Activated CD8-positive, alpha-beta memory T cell treated with anti-CD3 and anti-CD28 coated beads, Interleukin-2, amount 10 ng/mL, durations not matched to agents 7 days and 5 days (primary cell): ENCODE measurements at places on chromosomes 7 and 10. TPM values are rescaled to one million over a fixed set of nuclear protein-coding genes. Genes with fewer than 3 reads are reported as not detected.

The OPN4 gene
- not detected for total RNA-seq

DNA sequence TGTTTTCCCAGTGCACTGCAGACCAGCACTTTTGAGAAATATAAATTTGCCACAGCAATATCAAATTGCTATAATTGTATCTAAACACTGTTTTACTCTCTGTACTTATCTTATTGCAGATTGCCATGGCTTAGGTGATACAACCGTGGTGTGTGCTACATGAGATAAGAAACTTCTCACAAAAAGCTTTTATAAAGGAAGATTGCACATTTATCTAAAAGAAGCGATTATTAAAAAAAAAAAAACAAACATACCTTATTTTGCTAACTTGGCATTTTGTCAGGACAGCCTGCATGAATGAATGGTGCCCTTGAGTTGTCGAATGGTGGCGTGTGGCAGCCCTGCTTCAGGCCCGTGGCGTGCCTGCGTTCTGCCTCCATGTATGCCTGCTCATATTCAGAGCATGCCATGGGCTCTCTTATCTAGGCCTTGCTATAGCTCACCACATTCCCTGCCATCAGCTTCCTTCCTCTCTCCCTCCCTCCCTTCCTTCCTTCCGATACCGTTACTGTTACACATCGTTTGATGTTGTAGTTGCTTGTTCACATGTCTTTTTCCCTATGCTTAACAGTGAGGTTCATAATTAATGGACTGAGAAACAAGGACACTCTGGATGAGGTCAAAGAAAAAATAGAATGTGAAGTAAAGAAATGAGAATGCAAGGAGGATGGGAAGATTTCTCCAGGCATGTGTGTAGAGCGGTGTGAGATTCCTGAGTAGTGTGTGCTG lies 34.9 kb downstream of the PRKAR2B start:
- no peak overlapping the region for H3K4me3 ChIP-seq
- no peaks in the 10 kb centered on the region for H3K36me3 ChIP-seq
- H3K4me1 ChIP-seq: no peaks in the 10 kb centered on the region
- peaks cover 3% of the 10 kb centered on the region for H3K27me3 ChIP-seq
- no peak for DNase-seq

The PRKCQ gene
- 51.0 TPM for total RNA-seq

DNA sequence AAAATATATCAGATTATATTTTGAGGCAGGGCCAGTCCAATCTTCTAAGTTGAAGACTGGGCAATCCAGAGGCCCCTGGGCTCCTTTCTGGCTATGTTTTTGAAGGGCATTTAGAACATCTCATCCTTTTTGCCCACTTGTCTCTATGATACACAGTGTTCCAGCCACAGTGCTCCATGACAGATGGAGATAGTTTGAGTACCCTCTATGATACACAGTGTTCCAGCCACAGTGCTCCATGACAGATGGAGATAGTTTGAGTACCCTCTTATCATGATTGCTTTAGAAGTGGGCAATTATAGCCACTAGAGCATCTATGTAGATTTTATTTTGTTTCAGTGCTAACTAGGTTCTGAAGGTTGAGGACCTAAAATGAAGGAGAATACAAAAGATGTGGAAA lies 33.1 kb upstream of the A1CF start:
- no peak overlapping the region for H3K27ac ChIP-seq
- peaks cover 7% of the 10 kb centered on the region for H3K27me3 ChIP-seq
- H3K4me3 ChIP-seq: no peak overlapping the region
- no peaks in the 10 kb centered on the region for H3K4me1 ChIP-seq
- no peak for DNase-seq

The BTBD16 gene
- total RNA-seq: not detected

GRCh38 chr7:127654404-127655394 lies 2.7 kb downstream of the SND1 start:
- peaks cover 48% of the 10 kb centered on the region for H3K4me1 ChIP-seq
- H3K27me3 ChIP-seq: no peaks in the 10 kb centered on the region
- peak overlapping the region; percentile 5 for H3K4me3 ChIP-seq
- H3K36me3 ChIP-seq: peaks cover 27% of the 10 kb centered on the region
- peak overlapping the region; percentile 8 for H3K27ac ChIP-seq
- DNase-seq: peak; percentile 41

DNA sequence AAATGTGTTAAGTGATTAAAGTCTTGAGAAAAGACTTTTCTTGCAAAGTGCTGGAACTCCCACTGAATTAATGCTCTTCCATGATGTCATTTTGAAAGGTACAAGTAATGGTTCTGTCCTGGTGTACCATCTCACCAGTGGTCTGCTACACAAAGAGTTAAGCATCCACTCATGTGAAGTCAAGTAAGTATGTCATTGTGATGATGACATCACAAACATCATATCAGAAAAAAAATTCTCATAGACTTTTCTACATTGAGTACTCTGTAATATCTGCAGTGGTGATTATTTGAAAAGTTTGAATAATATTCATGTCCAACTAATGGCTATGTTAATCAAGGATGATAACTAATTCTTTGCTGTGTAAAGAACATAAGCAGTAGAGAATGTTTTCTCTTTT lies 22.6 kb downstream of the WDR11 start:
- peaks cover 28% of the 10 kb centered on the region for H3K36me3 ChIP-seq
- H3K27me3 ChIP-seq: no peaks in the 10 kb centered on the region
- no peak for DNase-seq
- no peak overlapping the region for H3K4me3 ChIP-seq

DNA sequence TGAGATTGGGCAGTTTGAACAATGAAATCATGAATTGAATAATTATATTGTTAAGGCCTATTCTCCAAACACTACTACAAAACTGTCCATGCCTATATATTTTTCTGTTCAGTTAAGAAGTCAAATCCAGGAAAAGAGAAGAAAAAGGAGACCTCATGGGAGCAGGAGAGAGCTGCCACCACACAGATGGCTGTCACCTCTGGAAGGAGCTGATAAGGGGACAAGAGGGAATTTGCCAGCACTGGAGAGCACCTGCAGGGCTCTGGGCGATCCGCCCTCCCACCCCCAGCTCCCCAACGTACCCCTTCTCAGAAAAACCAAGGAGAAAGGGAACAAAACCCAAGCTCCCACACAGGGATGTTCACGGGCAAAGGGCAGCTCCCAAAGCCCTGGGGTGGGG lies 227.8 kb downstream of the TNS3 start:
- H3K27me3 ChIP-seq: no peaks in the 10 kb centered on the region
- no peak for DNase-seq
- H3K4me3 ChIP-seq: no peak overlapping the region
- H3K36me3 ChIP-seq: no peaks in the 10 kb centered on the region

DNA sequence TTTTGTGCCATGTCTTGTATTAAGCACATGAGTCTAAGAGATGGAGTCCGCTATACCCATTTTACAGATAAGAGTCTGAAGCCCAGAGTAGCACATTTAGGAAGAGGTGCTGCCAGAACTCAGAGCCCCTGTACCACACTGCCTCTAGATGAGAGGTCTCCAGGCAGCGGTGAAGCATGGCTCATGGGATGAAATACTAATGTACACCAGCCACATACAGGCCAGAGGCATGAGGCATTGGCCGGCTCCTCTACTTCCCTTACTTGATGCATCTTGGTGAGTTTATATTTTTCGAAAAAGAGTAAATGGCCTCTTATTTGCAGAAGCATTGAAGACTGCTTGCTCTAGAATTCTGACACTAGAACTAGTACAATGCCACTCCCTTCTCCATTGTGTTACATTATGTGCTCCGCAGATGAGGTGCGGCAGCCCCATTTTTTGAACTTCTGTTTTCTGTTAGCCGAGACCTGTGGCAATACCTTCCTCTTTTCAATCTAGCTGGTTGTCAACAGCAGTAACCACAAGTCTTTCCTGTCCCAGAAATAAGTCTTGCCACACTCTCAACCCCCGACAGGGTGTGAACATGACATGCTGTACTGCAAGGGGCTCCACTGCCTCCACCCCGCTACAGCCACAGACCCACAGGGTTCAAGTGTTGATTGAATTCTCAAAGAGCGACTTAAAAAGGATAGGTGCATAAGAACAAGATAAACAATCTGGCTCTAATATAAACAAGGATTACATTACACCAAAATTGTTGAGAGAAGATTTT lies 145.3 kb downstream of the CELF2 start:
- peak overlapping the region; percentile 97 for H3K27ac ChIP-seq
- peaks cover 39% of the 10 kb centered on the region for H3K4me1 ChIP-seq
- H3K36me3 ChIP-seq: peaks cover 13% of the 10 kb centered on the region
- H3K4me3 ChIP-seq: no peak overlapping the region

DNA sequence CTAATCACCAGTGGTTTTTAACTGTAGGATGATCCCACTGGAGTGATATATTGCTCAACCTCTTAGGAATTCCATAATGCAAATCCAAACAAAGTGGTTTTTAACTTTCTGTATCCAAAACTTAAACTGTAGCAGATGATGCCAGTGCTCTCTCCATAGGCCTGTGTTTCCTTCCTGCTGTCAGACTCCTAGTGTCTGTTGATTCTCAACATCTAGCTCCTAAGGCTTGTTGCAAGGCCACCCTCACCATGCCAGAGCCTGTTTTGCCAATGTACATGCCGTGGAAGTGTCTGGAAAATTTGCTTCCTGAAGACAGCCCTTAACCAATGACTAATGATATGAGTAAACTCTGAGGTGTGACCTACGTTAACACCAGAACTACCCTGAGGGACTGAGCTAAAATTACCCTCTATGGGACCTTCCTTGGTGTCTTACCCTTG lies 39.3 kb downstream of the C1GALT1 start:
- H3K4me1 ChIP-seq: peaks cover 11% of the 10 kb centered on the region
- no peak overlapping the region for H3K4me3 ChIP-seq
- no peak for DNase-seq

GRCh38 chr7:103752995-103753394 lies 236.5 kb downstream of the RELN start:
- no peaks in the 10 kb centered on the region for H3K36me3 ChIP-seq
- H3K4me3 ChIP-seq: no peak overlapping the region
- H3K4me1 ChIP-seq: no peaks in the 10 kb centered on the region
- DNase-seq: no peak
- no peaks in the 10 kb centered on the region for H3K27me3 ChIP-seq

The TMEM225B gene
- 2.3 TPM for total RNA-seq

- peaks cover 6% of the 10 kb centered on the region for H3K27me3 ChIP-seq
- peak overlapping the region; percentile 48 for H3K27ac ChIP-seq
- peaks cover 40% of the 10 kb centered on the region for H3K4me1 ChIP-seq
- no peak for DNase-seq
- peaks cover 11% of the 10 kb centered on the region for H3K36me3 ChIP-seq
Measured at GRCh38 chr10:8439040-8439439, 384.6 kb downstream of the GATA3 start.

DNA sequence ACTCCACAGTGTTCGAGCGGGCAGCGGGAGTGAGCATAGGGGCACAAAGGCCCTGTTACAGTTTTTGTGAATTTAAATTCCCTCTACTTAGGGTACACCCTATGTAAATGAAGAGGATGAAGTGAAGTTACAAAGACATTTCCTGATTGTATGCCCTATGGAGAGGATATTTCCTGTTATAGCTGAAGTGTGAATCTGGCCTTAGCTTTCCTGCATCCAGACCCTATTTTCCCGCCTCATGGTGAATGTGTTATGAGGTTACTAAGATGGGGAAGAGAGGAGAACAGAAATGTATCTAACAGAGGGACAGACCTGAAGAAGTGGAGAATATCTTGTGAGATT lies 37.8 kb upstream of the COMMD3 start:
- DNase-seq: no peak
- H3K27me3 ChIP-seq: peaks cover 18% of the 10 kb centered on the region
- no peak overlapping the region for H3K27ac ChIP-seq
- H3K4me3 ChIP-seq: no peak overlapping the region

- no peak for DNase-seq
- H3K4me1 ChIP-seq: no peaks in the 10 kb centered on the region
- H3K36me3 ChIP-seq: peaks cover 37% of the 10 kb centered on the region
Measured at GRCh38 chr10:87054373-87055295, 34.5 kb downstream of the FAM25A start.

The CXCL12 gene
- not detected for total RNA-seq

- H3K4me1 ChIP-seq: peaks cover 42% of the 10 kb centered on the region
- peak overlapping the region; percentile 94 for H3K27ac ChIP-seq
- H3K27me3 ChIP-seq: peaks cover 3% of the 10 kb centered on the region
- H3K36me3 ChIP-seq: peaks cover 18% of the 10 kb centered on the region
- H3K4me3 ChIP-seq: peak overlapping the region; percentile 94
Measured at GRCh38 chr10:68900427-68901104, 549 bp upstream of the DDX50 start.

DNA sequence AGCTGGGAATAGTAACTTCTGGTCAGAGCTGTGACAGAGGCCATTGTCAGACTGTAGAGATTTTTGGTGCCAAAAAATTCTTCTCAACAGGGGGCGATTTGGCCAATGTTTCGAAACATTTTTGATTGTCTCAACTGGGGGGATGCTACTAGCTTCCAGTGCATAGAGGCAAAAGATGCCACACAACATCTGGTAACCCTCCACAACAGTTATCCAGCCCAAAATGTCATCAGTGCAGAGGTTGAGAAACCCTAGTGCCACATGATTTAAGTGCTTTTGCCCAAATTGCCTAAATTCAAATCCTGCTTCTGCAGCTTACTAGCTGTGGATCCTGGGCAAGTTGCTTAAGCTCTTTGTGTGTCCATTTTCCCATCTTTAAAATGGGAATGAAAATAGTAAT lies 71.9 kb downstream of the FZD1 start:
- no peak overlapping the region for H3K27ac ChIP-seq
- DNase-seq: no peak
- no peak overlapping the region for H3K4me3 ChIP-seq
- H3K27me3 ChIP-seq: no peaks in the 10 kb centered on the region

GRCh38 chr7:4204513-4205165 lies 477.5 kb upstream of the FOXK1 start:
- H3K27ac ChIP-seq: no peak overlapping the region
- DNase-seq: no peak
- no peaks in the 10 kb centered on the region for H3K27me3 ChIP-seq
- H3K36me3 ChIP-seq: no peaks in the 10 kb centered on the region

- H3K27ac ChIP-seq: no peak overlapping the region
- no peaks in the 10 kb centered on the region for H3K4me1 ChIP-seq
- no peaks in the 10 kb centered on the region for H3K36me3 ChIP-seq
- H3K27me3 ChIP-seq: peaks cover 41% of the 10 kb centered on the region
- H3K4me3 ChIP-seq: no peak overlapping the region
- DNase-seq: no peak
Measured at GRCh38 chr10:10845185-10845584, 172.5 kb upstream of the CELF2 start.

DNA sequence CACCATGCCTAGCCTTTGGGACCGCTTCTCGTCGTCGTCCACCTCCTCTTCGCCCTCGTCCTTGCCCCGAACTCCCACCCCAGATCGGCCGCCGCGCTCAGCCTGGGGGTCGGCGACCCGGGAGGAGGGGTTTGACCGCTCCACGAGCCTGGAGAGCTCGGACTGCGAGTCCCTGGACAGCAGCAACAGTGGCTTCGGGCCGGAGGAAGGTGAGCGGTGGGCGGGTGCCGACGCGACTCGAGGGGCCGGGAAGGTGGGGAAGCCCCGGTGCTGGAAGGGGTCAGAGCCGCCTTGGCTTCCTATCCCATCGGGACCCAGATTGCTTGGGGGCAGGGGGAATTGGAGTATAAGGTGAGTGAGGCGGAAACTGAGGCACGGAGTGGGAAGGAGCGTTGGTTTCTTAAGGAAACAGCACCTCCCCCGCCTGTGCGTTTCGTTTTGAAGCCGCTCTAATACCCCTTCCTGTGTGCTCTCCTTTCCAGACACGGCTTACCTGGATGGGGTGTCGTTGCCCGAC lies 547 bp downstream of the DDIT4 start:
- peak overlapping the region; percentile 98 for H3K4me3 ChIP-seq
- H3K27ac ChIP-seq: peak overlapping the region; percentile 98
- H3K27me3 ChIP-seq: no peaks in the 10 kb centered on the region
- H3K36me3 ChIP-seq: peaks cover 34% of the 10 kb centered on the region
- DNase-seq: no peak
- peaks cover 53% of the 10 kb centered on the region for H3K4me1 ChIP-seq

The RNLS gene
- 3.7 TPM for total RNA-seq

The IFT22 gene
- 4.7 TPM for total RNA-seq
